CD8-positive, alpha-beta memory T cell (primary cell): ENCODE measurements at places on chromosomes 5 and 9.

GRCh38 chr9:107949061-107949460, 459.5 kb upstream of the KLF4 start:
- no peak for DNase-seq

- no peak for DNase-seq
Measured at GRCh38 chr5:78373231-78373630, 12.8 kb downstream of the SCAMP1 start.

- DNase-seq = no peak
Measured at GRCh38 chr9:108077556-108077955, 588.0 kb upstream of the KLF4 start.

DNA sequence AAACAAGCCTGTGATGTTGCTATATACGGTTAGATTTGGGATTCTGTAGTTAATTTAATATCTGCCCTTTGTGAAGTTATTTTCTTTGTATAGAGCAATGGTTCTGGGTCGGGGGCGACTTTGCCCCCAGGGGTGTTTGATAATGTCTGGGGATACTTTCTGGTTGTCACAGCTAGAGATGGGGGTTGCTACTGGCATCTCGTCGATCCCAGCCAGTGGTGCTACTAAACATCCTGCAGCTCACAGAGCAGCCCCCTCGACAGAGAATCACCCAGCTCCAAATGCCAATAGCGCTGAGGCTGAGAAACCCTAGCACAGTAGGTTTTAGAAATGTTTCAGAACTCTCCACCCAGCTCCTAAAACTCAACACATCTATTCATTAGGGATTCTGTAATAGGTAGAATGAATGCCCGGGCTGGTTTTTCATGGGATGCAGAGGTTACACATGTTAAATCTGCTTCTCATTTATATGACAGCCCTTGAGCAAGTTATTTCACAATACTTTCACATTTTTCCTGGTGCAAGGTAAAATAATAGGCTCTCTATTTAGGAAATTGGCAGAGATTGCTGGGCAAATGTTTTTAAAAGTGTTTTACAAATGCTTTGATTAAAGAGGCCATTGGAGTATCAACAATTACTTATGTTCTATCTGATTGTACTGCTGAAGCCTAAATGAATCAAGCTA, 75.2 kb upstream of the CTSL start:
- no peak for DNase-seq

- DNase-seq = no peak
Measured at GRCh38 chr5:152547202-152547601, 142.1 kb upstream of the NMUR2 start.

GRCh38 chr5:141313711-141314110, 6.9 kb downstream of the TAF7 start:
- DNase-seq = no peak

GRCh38 chr9:91659529-91660495, 236.2 kb upstream of the NFIL3 start:
- DNase-seq = no peak

GRCh38 chr5:124515497-124516245, 230.8 kb downstream of the ZNF608 start:
- DNase-seq = no peak

GRCh38 chr5:56688402-56688801, 126.9 kb upstream of the MAP3K1 start:
- DNase-seq = no peak

GRCh38 chr9:128055344-128056040, 11.6 kb downstream of the NAIF1 start:
- DNase-seq = no peak

DNA sequence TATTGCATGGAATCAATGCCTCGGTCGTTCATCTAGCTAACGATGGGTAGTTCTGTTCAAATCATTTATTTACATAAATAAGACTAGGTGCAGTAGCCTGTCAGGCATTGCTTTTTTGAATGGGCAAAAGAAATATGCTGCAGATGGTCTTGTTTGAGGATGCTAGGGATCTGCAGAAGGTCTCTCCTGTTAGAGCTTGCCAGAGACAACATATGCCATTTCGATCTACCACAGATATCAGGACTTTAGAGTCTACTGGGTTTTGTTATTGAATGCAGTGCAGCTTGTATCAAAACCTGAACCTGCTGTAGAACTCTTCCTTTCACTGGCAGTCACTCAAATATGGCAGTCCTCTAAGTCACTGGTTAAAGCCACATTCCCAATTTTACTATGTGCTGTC, 381.1 kb upstream of the CDH10 start:
- DNase-seq = no peak

GRCh38 chr9:90916147-90916734, 114.6 kb downstream of the SYK start:
- no peak for DNase-seq

- no peak for DNase-seq
Measured at GRCh38 chr5:176781638-176782570, 28.5 kb upstream of the UNC5A start.

DNA sequence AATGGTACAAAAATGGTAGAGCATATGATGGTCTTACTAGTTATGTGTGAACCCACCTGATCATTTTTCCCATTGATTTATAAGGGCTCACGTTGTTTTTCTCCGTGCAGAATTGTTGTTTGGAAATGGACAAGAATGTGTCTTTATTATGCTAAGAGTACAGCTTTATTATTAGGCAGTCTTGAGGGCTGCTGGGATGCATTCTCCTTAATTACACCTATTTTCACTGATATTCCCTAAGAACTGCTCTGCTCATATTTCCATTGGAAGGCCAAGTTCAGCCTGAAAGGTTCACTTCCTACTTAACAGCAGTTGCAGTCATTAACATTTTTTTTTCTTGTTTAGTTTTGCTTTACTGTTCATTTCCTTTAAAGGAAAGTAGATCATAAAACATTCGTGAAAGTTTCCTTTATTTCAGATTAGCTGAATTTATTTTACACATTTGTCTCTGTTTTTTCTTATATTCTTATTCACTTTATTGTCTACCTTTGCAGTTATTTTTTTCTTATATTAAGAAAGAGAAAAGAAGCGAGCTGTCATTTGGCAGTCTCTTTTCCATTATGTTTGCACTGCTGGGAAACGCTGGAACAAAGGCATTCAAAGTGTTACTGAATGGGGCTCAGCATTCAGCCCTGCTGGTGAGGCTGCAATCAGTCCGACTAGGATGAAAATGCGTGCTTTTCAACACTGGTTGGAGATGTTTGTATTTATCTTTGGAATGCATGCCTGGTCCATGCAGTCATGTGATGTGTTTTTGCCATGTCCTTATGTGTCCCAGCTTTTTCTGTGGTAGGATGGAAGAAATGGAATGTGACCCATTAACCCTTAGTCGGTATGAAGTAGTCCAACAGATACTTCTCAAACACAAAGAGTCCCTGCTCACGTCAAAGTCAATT, 602.7 kb upstream of the ZNF608 start:
- no peak for DNase-seq

DNA sequence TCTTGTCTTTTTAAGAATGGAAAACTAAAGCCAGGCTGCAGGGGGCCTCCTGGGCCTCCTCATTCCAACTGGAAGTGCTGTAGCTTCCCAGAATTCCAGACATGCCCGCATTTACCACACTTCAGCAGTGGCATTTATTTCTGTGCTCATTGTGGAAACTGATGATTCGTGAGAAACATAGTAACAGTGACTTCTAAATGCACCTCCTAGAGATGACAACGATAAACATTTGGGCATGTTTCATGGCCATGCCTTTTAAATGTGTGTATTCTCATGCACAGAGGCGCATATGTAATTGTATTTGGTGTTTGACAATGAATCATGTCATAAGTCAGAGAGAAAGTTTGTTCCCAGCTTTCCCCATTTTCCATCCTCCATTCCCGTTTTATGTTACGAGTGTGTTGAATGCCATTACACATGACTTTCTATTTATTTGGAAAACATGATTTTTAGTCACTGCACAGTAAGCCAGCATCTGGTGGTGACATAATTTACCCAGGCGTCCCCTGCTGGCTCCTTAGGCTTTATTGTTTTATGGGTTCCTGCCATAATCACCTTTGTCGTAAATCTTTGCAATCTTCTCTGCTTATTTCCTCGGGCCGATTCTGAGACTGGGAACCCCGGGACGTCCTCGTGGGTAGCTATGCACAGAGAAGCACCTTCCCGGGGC, 68.8 kb upstream of the FCN2 start:
- no peak for DNase-seq

DNA sequence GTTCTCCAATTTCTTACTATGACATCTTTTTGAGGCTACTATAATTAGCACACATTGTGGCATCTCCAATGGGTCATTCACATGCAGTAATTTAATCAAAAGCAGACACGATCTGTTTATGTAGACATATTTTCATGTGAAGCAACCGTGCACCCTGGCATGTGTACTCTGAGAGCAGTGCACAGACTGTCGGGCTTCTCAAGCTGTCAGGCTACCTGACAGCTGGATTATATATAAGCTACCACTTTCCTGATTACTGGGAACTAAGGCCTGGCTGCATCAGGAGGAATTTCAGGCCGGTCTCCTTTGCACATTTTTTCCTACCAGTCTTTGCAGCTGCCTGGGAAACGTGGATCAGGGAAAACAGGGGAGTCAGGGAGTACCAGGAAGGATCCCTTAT, 197.5 kb downstream of the MAPKAP1 start:
- no peak for DNase-seq

- DNase-seq = no peak
Measured at GRCh38 chr9:93240891-93241334, 57.0 kb downstream of the WNK2 start.

DNA sequence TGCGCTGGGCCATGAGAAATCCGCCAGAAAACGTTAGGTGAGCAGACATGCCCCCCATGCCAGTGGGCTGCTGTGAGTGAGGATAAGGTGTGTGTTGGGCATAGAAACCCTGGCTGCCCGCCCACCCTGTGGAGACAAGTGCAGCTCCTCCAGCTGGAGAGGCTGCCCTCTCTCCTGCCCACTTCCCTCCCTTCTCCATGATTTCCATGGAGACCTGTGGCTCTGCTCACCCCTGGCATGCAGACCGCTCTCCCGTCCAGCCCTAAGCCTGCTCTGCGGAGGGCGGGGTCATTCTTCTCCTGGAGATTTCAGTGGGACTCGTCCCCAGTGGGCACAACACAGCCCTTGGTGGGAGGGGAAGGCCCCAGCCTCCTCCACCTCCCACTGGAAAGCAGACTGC, 133.0 kb upstream of the FAM120A start:
- DNase-seq = no peak

DNA sequence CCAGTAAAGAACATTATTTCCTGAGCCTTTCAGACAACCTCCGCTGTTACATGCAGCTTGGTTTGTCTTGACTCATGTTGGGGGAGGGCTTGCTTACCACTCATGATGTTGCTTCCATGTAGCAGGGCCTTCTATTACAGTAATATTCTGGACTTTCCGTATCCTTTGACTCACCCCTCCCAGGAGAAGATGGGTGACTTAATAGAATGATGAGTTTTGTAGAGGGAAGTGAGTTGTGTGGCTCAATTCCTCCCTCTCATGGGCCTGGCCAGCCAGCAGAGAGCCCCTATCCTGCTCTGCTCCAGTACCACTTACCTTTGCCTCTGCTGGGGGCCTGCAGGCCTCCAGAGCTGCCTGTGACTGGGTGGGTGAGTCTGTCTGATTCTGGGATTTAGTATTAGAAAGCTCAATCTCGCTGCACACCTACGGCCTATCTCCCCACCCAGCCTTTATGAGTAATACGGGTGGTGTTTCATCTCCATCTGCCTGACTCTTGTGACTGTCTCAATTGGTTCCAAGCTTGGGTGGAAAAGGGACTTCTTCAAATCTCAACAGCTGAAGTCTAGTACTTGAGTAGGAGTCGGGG, 52.6 kb upstream of the KLF9 start:
- no peak for DNase-seq

- no peak for DNase-seq
Measured at GRCh38 chr9:77651203-77651602, 3.1 kb upstream of the GNA14 start.
